ENCODE measurements at places on chromosomes 2 and 18.

GRCh38 chr2:120952318-120952717 lies 216.7 kb downstream of the GLI2 start:
- DNase-seq = no peak

- no peak for DNase-seq
Measured at GRCh38 chr2:197975931-197976519, 171.6 kb downstream of the PLCL1 start.

DNA sequence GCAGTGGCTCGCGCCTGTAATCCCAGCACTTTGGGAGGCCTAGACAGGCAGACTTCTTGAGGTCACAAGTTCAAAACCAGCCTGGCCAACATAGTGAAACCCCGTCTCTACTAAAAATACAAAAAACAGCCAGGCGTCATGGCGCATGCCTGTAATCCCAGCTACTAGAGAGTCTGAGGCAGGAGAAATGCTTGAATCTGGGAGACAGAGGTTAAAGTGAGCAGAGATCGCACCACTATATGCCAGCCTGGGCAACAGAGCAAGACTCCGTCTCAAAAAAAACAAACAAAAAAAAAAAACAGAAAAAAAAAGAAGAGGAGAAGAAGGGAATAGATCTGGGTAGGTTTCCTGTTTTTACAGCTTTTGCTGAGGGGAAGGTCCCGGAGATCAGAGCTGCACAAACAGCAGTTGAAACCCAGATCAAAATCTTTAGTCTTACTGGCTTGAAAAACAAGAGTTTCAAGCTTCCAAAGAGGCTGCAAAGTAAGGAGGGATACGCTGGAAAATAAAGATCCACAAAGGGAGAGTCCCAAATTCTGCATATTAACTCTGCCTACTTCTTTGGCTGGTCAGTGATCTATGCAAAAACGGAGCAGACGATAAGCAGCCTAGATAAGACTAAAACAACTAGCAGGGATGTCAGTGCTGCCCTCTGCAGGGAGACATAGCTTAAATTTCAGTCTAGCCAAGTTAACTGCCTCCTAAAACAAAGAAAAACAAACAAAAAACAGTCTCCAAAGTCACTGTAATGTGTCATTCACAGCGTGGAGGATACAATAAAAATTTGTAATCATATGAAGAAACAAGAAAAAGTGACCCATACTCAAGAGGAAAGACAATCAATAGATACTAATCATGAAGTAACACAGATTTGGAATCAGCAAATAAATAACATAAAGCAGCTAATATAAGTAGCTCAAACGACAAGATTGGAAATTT lies 74.1 kb downstream of the TLK1 start:
- DNase-seq = peak; percentile 64

- peak; percentile 27 for DNase-seq
Measured at GRCh38 chr2:176652300-176653182, 383.3 kb downstream of the MTX2 start.

DNA sequence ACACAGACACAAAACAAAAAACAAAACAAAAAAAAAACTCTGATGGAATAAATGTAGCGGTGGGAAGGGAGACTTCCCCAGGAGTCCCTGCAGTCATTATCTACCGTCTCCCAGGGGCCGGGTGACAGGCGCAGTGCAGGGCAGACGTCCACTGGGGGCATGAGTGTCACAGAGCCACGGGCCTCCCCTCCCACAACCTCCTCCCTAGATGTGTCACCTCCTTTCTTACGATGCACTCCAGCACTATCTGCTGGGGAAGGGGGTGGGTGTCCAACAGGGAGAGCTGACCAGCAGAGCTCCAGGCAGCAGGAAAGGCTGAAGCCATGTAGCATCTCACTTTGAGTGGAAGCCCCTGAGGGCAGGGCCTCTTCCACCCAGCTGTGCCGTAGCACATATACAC lies 84.5 kb downstream of the LONRF2 start:
- no peak for DNase-seq

GRCh38 chr18:42752916-42753315 lies 362.6 kb downstream of the RIT2 start:
- DNase-seq = no peak

GRCh38 chr18:7766817-7767216 lies 199.7 kb downstream of the PTPRM start:
- DNase-seq = no peak

Measured in CD8-positive, alpha-beta T cell (primary cell).